Ureter (tissue), 1 donor: ENCODE measurements at places on chromosomes 5 and 9. TPM values are rescaled to one million over a fixed set of nuclear protein-coding genes. Genes with fewer than 3 reads are reported as not detected.

Gene PCA3
- total RNA-seq, result not detected

Gene PCDHA3
- total RNA-seq, result 0.31 TPM

Gene TRPM6
- 2.6 TPM for total RNA-seq

Gene ABCA1
- 33.4 TPM for total RNA-seq

Gene F2RL2
- not detected for total RNA-seq

Gene OSMR
- 57.1 TPM for total RNA-seq

Gene TAF11L4
- not detected for total RNA-seq

Gene TGFBI
- 147 TPM for total RNA-seq

Gene USP20
- 42.1 TPM for total RNA-seq

Gene ROR2
- 16.7 TPM for total RNA-seq

Gene C8G
- 1.6 TPM for total RNA-seq

Gene SARDH
- total RNA-seq, result 4.1 TPM

Gene FOXE1
- 0.42 TPM for total RNA-seq

- peak; percentile 57 for DNase-seq
Observed at GRCh38 chr9:129068990-129069861, 11.7 kb upstream of the DOLPP1 start.

DNA sequence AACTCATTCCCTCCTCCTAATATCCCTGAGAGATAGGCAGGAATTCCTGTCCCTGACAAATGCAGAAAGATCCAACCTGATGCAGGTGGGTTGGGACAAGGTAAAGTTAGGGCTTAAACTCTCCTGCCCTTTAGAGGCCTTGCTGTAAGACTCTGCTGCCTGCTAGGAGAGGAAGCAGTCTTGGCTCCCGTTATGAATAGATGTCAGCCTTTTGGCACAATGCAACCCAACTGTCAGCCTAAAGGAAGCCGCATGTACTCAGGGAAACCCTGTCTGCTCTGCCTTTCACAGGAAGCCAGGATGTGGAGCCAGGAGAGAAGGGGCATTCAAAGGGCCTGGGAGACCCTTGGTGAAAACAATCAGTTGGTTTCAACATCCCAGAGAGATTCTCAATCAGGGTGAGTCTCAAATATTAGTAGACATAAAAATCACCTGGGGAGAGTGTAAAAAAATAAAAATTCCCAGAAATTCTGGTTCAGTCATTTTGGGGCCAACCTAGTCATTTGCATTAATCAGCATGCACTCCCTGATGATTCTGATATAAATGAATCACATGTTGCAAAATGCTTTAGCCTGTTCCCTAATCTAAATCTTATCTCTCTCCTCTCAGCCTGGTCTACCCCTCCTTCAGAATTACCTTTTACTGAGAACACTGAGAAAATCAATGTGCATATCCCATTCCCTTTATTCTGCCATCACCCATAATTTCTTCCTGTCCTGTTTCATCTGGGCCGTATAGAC is 136.2 kb upstream of the TRIM32 start:
- DNase-seq, result no peak

DNA sequence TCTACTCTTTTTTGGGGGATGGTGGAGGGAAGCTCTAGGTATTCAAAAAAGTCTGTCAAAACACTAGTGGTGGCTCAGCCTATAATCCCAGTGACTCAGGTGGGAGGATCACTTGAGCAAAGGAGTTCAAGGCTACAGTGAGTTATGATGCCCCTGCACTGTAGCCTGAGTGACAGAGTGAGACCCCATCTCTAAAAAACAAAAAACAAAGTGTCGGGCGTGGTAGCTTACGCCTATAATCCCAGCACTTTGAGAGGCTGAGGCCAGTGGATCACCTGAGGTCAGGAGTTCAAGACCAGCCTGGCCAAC is 15.8 kb upstream of the SLC35D2 start:
- no peak for DNase-seq

GRCh38 chr9:21413151-21413550 is 4.2 kb downstream of the IFNA8 start:
- no peak for DNase-seq

DNA sequence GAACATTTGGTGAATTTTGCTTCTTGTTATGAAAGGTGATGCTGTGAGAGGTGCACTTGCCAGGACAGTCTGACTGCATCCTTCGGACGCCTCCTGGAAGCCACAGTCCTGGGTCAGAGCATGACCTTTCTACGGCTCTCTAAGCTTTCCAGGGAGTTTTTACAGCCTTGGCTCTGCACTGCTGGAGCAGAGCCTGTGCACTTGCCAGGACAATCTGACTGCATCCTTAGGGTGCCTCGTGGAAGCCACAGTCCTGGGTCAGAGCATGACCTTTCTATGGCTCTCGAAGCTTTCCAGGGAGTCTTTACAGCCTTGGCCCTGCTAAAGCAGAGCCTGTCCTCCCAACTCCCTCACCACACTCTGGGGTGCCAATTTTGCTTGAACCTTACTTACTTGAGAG is 49.6 kb downstream of the CCDC180 start:
- DNase-seq, result no peak

- DNase-seq, result peak; percentile 88
Observed at GRCh38 chr5:133111299-133111698, 59.5 kb downstream of the HSPA4 start.

DNA sequence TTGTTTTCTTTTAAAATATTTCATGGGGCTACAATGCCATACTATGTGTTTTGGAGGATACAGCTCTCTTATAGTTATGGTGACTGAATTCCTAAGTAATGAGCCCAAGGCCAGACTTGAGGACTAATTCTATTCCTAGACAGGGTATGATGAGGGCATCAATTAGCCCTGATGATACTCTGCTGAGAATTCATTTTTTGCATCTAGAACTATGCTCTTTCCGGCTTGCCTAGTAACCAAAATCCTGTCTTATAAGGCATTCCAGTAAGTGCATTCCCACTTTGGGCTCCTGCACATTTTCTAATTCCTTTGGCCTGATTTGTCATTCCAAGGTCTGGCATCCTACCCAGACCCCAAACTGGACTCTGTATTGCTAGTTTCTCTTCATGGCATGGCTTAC is 62.4 kb downstream of the MAT2B start:
- no peak for DNase-seq

DNA sequence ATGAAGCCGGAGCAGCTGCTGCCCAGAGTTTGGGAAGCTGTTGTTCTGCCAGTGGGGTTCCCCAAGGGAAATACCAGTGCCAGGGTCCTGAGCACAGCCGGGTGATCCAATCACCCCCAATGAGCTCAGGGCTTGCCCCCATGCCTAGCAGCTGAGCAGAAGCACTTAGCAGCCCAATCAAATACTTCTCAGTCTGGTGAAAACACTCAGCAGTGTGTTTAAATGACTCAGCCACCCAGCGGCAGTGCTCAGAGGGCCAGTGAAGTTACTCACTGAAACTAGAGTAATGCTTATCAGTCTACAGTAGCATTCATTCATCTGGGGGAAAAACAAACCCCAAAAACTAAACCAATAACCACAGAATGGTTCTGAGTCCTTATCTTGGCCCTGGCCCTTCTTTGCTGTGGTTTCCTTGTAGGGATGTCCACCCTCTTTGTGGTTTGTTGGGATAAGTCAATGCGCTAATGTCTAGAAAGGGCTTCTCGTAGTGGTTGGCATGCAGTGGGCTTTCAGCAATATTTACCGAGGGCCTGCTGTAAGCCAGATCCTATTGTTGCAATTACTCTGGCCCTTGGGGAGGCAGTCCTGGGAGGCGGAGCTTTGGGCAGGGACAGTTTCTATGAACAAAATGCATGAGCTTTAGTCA is 43.1 kb downstream of the LHX2 start:
- no peak for DNase-seq

GRCh38 chr5:142382186-142382585 is 57.4 kb upstream of the SPRY4 start:
- DNase-seq, result no peak

GRCh38 chr5:112479418-112479817 is 60.3 kb upstream of the EPB41L4A start:
- DNase-seq, result peak; percentile 69

DNA sequence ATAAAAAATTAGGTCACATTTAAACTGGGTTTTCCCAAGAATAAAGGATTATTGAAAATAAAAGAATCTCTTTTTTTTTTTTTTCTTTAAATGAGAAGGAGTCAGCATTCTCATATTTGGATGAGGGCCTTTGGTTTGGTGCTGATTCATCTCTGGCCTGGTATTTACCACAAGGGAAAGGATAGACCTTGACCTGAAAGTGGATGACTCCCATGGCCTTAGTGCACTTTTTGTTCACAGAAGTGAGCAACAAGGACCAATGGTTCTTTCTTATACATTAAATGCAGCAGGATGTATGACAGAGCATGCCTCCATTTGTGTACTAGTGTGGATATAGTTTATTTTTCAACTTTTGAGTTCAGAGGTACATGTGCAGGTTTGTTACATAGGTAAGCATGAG is 6.9 kb downstream of the YTHDC2 start:
- DNase-seq, result no peak

- DNase-seq, result no peak
Observed at GRCh38 chr9:69093471-69094103, 58.0 kb downstream of the FXN start.

DNA sequence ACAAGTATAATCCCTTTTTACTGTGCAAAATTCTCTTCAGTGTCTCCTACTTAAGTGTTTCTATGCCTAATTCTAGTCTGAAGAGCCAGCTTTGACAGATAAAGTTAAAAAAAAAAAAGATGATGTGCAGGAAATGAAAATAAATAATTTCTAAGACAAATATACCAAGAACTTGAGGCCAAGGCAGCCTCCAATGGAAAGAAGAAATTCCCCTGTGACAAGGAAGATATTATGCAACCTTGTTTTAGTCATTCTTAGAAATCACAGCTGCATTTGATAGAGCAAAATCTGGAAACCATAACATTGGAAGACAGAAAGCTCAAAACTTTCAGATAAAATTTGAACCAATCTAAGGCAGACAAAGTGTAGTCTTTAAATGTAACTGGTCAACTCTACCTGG is 375.9 kb upstream of the TLE4 start:
- DNase-seq, result no peak

GRCh38 chr9:99896119-99896518 is 10.3 kb upstream of the STX17 start:
- DNase-seq, result no peak
